Anterior cingulate cortex (tissue), 58 donors: ENCODE measurements at places on chromosomes 12 and 14.

DNA sequence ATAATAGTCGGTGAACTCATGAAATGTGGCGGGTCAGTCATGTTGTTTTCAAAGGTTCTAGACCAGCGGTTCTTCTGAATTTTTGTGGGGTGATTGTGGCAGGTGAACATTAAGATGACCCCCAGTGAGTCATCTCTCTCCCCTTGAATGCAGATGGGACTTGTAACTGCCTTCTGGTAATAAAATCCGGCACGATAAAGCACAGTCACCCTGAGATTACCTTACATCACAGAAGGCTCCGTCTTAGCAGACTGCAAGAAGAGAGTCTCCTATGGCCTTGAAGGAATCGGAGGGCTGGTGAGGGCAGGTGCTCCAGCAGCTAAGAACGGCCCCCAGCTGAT lies 189.6 kb downstream of the FOXN3 start:
- DNase-seq: no peak

DNA sequence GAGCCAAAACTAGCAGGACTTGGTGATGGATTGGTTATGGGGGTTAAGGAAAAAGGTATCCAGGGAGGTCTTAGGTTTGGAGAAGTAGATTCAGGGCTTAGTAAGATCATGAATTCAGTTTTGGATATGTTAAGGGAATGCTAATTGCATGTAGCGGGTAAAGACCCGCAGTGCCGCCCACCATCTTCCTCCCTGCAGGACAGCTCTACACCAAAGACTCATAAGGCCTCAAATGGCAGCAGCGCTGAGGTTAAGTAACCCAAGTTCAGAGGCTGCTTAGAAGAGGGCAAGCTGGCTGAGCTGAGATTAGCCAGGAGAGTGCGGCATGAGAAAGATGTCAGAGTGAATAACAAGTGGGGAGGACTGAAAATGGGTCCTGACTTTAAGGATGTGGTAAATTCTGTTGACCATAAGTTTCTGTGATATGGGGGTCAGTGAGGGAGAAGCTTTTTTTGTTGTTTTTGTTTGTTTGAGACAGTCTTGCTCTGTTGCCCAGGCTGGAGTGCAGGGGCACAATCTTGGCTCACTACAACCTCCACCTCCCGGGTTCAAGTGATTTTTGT lies 26.2 kb downstream of the RAD9B start:
- DNase-seq: no peak

DNA sequence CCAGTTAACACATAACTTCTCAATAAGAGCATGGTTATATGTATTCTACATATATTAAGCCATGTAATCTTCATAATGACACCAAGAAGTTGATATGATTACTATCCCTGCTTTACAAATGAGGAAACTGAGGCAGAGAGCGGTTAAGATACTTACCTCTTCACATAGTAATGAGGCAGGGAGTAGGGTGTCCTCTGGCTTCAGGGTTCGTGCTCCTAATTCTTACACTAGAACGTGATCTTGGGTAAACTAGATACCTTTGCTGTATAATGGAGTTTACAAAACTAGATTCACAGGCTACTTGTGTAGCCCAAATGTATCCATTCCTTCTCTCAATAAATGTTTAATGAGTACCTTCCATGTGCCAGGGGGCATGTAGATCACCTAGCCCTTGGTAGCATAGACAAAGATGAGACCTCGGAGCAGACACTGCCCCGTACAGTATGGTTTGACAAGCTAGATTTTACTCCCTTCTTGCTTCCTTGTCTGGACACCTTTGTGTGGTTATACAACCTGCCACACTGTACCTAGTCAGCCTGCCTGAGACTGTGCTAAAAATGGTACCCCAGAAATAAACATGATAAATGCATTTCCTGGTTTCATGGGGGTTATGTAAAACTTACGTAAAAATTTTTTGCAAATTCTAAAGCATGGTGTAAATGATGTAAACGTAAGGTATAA lies 991.8 kb downstream of the VRK1 start:
- no peak for DNase-seq

DNA sequence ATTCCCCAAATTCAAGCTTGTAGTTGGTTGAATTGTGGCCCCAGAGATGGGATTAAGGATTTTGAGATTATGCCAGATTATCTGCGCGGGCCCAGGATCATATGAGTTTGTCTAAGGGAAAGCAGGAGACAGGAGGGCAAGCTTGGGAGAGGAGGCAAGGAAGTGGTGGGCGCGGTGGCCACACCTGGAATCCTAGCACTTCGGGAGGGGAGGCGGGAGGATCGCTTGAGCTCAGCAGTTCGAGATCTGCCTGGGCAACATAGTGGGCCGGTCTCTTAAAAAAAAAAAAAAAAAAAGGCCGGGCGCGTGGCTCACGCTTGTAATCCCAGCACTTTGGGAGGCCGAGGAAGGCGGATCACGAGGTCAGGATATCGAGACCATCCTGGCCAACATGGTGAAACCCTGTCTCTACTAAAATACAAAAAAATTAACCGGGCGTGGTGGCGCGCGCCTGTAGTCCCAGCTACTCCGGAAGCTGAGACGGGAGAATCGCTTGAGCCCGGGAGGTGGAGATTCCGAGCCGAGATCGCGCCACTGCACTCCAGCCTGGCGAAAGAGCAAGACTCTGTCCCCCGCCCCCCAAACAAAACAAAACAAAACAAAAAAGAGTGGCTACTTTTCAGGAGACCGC lies 881 bp upstream of the PUS1 start:
- DNase-seq: no peak

GRCh38 chr12:102951841-102952240 lies 5.6 kb upstream of the ASCL1 start:
- no peak for DNase-seq

DNA sequence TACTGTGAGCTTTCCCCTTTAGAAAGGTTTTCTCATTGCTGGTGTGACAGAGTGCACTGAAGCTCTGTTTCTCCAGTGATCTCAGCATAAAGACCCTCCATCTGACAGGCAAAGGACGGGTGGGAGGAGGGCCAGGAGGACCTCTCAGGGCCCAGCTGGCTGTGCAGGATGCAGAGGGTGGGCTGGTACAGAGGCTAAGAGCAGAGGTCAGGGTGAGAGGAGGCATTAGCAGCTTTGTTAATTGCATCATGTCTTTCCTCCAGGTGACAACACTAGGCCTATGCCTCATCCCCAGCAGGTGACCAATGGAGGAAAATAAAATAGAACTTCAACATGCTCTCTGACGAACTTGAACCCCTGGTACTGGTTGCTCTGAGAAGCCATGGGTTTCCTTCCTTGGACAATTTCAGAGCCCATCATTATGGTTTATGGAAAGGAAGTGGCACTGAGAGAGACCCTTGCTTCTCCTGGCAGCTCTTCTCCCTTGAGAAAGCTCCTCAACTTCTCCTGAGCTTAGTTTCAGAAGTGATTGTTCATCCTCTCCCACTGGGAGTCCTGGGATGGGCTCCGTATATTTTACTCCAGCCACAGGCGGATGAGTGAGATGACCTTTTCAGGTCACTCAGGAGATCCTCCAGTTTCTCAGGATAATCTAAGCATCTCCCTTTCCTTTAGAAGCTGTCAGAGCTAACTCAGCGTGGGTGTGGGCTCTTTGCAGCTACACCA lies 45.8 kb upstream of the ATP23 start:
- no peak for DNase-seq

- no peak for DNase-seq
Observed at GRCh38 chr14:65958664-65959562, 527.3 kb upstream of the CCDC196 start.
